ENCODE measurements at places on chromosomes 1 and 21.

DNA sequence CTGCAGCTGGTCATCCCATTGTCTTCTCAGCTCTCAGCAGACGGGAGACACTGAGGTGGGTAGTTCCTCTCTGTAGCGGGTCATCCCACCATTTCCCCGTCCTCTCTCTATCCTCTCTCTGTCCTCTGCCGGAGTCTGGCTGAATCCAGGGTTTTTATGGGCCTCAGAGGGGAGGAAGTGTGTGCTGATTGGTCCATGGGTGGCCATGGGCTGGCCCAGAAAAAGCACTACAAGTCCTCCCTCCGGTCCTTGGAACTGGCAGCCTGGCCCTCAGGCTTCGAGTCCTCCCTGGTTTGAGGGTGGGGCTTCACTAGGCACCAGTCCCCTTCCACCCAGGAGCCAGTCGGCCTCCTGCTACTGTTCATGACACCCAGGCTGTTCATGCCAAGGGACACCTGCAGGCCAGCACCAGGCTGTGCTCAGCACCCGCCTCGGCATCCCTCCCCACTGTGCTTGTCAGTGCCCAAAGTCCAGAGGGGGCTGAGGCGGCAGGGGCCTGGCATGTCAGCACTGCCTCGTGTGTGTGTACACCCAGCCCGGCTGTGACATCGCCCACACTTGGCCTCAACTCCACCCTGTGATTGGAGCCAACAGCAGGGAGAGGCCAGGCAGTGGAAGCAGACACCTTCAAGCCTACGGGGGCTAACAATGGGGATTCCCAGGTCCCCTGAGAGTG lies 23.0 kb upstream of the LRRC8C start:
- DNase-seq = no peak

DNA sequence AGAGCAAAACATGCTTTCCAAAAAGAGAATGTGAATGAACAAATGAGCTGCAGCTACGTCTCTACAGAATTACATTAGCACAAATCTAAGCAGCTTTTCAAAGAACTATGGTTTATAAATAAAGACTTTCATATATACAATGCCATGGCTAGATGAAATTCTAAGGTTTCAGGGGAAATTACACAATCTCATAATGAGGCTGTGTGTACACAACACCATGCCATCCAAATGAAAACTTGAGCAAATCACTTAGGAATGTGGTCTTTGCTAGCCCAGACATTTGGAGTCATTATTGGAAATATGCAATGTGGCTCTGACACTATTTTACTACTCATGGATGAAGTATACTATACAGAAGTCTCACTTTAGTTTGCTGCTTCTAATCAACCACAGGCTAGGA lies 37.5 kb downstream of the SPAG17 start:
- peak; percentile 42 for DNase-seq

DNA sequence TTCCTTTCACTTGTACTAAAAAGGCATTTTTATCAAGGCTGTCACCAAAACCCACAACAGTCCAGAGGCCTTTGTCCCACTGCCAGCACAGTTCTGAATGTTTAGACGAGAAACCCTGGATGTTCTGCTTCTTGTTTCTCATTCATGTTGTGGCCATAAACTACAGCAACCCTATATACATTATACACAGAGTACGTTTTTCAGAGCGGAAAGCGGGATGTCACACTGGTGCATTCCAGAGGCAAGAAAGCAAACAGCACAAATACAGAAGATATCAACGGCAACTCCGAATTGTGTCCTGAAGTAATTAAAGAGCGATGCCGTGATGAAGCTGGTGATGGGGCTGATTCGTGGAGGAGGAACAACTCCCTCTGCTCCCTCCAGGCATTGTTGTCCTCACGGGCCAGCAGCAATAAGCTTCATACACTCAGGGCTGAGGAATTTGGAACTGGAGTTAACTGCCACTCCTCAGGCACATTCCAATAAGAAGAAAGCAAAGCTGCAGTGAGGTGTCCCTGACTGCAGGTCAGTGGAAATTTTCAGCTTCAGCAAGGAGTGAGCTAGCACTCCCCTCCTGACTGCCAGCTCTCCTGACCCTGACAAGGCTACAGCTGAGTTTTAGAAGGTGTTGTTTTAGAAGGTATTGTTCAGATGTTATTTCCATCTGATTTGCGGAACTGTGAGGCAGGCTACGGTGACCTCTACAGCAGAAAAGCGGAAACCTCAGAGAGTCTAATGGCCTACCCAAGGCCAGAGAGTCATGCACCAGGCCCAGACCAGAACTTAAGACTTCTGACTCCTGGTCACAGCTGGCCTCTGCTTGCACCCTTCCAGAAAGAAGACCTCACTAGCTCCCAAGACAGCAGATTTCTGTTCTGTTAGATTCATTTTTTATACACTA lies 149.0 kb downstream of the TGFBR3 start:
- DNase-seq = peak; percentile 73

DNA sequence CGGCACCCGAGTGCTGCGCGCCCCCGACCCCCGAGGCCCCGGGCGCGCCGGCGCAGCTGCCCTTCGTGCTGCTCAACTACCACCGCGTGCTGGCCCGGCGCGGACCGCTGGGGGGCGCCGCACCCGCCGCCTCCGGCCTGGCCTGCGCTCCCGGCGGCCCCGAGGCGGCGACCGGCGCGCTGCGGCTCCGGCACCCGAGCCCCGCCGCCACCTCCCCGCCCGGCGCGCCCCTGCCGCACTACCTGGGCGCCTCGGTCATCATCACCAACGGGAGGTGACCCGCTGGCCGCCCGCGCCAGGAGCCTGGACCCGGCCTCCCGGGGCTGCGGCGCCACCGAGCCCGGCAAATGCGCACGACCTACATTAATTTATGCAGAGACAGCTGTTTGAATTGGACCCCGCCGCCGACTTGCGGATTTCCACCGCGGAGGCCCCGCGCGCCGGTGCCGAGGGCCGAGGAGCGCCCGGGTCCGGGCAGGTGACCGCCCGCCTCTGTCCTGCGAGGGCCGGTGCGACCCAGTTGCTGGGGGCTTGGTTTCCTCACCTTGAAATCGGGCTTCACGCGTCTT lies 49.0 kb downstream of the SIM2 start:
- DNase-seq = no peak

DNA sequence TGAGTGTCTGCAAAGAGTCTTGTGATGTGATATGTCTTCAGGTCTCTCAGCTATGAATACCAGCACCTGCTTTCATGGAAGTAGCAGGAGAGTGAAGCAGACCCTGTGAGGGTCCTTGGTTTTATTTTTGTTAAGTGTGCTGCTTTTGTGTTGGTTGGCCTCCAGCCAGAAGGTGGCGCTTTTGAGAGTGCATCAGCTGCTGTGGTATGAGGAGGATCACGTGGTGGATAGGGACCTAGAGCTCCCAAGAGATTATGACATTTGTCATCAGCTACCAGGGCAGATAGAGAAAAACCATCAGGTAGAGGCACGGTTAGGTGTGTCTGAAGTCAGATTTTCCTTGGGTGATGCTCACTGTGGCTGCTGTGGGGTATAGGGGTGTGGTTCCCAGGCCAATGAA lies 1232.1 kb downstream of the MRPL39 start:
- DNase-seq = no peak

DNA sequence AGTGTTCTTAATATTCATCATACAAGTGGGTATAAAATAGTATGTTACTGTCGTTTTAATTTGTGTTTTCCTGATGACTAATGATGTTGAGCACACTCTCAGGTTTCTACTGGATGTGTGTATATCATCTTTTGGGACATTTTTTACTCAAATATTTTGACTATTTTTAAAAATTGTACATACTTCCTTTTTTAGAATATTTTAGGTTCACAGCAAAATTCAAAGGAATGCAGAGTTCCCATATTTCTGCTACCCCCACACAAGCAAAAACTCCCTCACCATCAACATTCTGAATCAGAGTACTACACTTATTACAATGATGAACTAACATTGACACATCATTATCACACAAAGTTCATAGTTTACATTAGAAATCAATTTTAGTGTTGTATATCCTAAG lies 114.5 kb downstream of the DPYD start:
- no peak for DNase-seq

DNA sequence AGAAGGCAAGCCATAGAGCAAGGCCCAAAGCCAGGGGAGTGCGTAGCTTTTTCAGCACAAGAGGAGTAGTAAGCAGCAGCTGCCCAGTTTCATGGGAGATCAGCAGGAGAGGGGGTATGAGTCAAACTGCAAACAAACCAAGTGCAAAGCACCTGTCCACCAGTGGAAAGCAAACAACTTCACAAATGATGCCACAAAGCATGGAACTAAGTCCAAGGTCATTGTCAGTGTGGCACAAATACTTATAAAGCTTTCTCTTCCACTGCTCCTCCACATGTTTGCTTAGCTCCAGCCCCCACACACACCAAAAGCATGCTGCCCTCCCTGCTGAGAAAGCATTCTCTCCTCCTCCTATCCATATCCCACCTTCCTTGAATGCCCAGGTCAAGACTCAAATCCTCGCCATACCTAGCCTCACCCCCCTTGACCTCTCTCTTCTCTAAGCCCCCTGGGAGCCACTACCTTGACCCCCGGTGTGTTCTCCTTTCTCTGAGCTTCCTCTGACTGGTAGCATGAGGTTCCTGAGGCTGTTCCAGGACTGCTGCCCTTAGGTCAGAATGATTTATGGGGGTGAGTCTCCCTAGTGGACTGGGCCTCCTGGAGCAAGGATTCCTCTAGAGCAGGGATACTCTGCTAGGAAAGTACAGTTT lies 70.4 kb downstream of the DMAP1 start:
- DNase-seq = no peak

All from astrocyte of the spinal cord (primary cell).